ENCODE measurements at places on chromosomes 4 and X.

GRCh38 chrX:68868316-68868715, 39.5 kb downstream of the EFNB1 start:
- no peak for DNase-seq

GRCh38 chr4:168480931-168481611, 779 bp upstream of the DDX60L start:
- no peak for DNase-seq

GRCh38 chr4:113758372-113758771, 3.2 kb downstream of the CAMK2D start:
- DNase-seq, result no peak

DNA sequence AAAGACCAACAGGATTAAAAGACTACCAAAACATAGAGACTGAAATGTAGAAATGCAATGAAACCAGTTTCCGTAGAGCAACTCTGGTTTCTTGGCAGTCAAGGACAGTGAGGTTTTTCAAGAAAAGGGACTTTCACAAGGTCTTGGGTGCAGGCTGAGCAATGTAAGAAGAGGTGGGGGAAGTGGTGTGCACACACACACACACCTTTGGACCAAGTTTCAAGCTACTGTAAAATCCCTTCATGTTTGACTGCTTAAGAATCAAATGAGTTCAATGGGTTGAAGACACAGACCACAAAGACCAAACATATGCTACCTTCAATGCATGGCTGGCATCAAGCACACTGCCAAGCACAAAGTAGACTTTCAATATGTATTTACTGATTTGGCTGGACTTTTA, 17.8 kb upstream of the MCF2 start:
- no peak for DNase-seq

DNA sequence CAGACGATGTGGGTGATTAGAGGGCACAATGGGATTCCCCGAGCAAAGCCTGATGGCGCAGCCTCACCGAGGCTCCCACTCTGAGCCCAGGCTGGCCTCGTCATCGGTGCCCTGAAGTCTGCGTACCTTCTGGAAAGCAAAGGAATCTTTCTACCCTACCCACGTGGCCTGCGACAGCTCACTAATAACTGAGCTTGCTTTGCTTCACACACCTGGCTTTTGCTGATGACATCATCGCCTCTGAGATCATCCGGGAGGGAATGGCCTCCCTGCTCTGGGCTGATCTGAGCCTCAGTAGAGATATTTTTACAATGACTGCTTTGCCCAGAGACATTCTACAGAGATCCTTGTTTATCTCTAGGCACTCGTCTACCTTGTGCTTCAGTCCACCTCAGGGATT, 45.4 kb upstream of the PDLIM3 start:
- no peak for DNase-seq

DNA sequence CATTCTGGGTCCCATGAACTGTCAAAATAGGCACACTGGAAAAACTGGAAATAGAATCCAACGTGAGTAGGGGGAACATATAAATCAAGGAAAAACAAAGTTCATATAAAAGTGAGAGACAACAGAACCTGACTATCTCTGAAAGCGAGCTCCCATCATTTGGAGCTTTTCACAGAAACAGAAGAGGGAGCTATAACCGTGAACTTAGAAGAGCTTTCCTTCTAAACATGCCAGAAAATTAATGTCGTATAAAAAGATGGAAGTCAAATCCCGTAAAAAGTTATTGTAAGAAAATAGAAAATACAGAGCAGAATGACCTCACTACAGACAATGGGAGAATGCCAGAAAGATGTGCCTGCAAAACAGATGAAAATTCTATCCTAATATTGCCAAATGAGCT, 23.9 kb upstream of the HSD17B10 start:
- DNase-seq, result no peak

DNA sequence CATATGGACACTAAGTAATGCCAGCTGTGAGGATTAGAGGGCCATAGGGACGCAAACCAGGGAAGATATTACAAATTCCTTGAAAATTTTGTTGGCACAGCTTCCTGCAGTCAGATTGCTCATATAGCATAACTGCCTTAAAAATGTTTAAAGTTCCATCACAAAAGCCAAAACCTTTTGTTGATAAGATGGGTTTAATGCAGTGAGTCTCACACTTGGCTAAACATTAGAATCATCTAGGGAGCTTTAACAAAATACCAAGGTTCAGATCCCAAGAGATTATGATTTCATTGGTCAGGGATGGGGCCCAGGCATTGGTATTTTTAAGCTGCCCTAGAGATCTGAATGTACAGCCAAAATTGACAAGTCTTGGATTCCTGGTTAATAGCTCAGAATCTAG, 376.5 kb upstream of the MAD2L1 start:
- no peak for DNase-seq

- DNase-seq, result no peak
Observed at GRCh38 chr4:41257906-41258305, 1.2 kb downstream of the UCHL1 start.

GRCh38 chr4:66687459-66687858, 857.8 kb downstream of the CENPC start:
- DNase-seq, result no peak

GRCh38 chr4:77065382-77065781, 10.4 kb downstream of the CCNI start:
- DNase-seq, result no peak

GRCh38 chrX:70411475-70411874, 11.6 kb upstream of the GDPD2 start:
- DNase-seq, result no peak

GRCh38 chrX:129522184-129523078, 859 bp downstream of the SMARCA1 start:
- DNase-seq, result peak; percentile 15

DNA sequence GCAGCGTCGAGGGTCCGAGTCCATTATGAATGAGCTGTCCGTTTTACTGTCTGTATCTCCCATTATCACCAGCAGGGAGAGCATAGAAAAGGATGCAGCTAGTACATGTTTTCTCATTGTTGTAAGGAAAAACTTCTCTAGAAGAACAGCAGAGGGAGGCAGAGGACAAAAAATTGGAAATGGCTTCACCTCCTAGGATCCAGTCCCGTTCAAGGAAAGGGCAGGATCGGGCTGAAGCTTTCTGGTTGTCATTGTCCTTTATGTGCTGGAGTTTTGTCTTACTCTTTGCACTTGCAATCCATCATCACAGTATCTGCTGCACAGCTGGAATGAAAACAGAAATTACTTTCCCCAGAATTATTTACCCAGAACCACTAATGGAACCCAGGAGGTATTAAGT, 14.7 kb downstream of the NDP start:
- no peak for DNase-seq

DNA sequence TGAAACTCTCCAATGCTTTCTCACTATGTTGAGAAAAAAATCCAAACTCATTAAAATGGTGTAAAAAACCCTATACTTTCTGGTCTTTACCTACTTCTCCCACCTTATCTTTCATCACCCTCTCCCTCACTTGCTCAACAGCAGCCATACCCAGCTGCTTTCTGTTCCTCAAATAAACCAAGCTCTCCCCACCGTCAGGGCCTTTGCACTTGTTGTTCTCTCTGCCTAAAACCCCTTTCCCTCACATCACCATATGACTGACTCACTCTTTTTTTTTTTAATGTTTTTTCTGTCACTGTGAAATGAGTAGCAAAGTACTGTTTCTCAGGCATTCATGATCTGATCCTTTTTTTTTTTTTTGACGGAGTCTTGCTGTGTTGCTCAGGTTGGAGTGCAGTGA, 122.3 kb upstream of the TMEM164 start:
- DNase-seq, result no peak

- DNase-seq, result no peak
Observed at GRCh38 chr4:98688411-98689290, 30.2 kb upstream of the TSPAN5 start.

- DNase-seq, result no peak
Observed at GRCh38 chr4:189547559-189547958, 393.1 kb upstream of the FRG1 start.

GRCh38 chrX:41870719-41871151, 52.6 kb downstream of the CASK start:
- DNase-seq, result no peak

- DNase-seq, result no peak
Observed at GRCh38 chrX:80246271-80246670, 174.0 kb upstream of the TENT5D start.

GRCh38 chr4:81747242-81747930, 275.7 kb upstream of the RASGEF1B start:
- DNase-seq, result no peak

- peak; percentile 40 for DNase-seq
Observed at GRCh38 chr4:41257257-41257901, 651 bp downstream of the UCHL1 start.

DNA sequence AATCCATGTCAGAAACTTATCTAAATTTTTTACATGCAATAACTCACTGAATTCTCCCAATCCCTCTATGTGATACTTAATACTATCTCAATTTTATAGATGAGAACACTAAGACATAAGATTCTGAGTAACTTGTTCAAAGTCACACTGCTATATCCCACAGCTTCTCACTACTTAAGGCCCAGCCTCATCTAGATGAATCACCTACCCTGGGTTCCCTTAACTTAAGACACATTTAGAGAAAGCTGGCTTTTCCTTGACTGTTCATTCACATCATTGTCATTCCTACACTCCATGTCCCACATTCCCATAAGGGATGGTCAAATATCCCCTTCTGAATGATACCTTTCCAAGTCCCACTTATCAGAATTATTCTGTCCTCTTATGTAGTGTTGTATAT, 21.0 kb downstream of the TNIP3 start:
- DNase-seq, result no peak

- no peak for DNase-seq
Observed at GRCh38 chr4:189088780-189089179, 851.9 kb upstream of the FRG1 start.

- no peak for DNase-seq
Observed at GRCh38 chr4:55561889-55562288, 15.2 kb upstream of the CLOCK start.

- no peak for DNase-seq
Observed at GRCh38 chr4:15131551-15131950, 129.3 kb downstream of the CPEB2 start.

- DNase-seq, result no peak
Observed at GRCh38 chr4:186105647-186106321, 1.3 kb downstream of the FAM149A start.

GRCh38 chrX:46398126-46398525, 147.1 kb downstream of the ZNF674 start:
- no peak for DNase-seq

- no peak for DNase-seq
Observed at GRCh38 chr4:189117426-189117825, 823.2 kb upstream of the FRG1 start.

DNA sequence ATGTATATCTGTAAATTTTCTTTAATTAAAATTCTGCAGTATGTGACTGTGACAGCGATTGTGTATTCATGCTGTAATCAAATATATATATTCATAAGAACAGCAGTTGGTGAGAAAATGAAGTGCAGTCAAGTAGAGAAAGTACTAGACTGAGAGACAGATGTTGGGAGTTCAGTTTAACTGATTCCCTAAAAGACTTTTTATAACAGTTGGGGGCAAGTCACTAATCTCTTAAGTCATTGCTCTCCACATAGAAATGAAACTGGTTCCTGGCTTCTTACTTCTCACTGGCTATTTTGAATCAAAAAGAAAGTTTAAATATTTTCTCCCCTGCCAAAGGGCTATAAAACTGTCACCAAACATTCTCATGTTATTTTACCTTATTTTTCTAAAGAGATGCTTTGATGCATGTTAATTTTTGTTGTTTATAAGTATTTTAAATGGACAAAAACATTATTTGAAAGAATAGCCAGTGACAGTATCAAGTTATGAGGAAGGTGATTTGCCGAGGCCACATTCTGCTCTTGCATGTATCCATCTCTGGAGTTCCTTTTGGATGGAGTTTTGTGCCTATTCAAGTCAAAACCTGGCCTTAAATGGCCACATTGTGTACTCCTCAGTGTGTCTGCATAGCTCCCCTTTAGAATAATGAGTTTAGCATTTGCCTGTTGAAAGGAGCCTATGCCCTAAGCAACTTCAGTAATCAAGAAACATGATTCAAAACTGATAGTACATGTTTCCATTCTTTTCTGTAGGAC, 30.8 kb downstream of the EXOC1 start:
- no peak for DNase-seq

Measured in D721Med (cell line).